Right renal pelvis (tissue), 4 donors: ENCODE measurements at places on chromosomes 5 and 9. TPM values are rescaled to one million over a fixed set of nuclear protein-coding genes. Genes with fewer than 3 reads are reported as not detected.

DNA sequence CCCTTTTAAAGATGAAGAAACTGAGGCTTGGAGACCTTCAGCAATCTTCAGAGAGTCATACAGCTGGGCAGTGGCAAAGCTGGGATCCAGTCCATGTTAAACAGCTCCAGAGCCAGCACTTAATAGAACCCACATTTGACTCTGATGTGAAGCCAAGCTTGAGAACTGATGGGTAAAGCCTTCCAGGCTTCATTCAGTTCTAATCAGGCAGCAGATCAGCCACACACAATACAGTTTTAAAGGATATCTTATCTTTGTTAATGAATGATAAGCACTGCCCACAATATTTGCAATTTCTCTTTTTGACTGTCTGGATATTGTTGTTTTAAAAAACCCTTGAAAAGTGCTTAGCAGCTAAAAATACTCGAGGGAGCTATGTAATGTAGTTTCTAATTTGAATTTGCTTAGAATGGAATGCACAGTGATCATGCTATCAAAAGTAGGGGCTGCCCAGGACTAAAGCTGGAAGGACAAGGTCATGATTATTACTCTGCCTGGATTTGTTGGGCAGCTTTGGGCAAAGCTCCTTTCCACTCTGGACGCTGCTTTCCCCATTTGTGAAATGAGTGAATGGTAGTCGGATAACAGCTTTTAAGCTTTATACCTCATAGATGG lies 31.3 kb upstream of the HTR4 start:
- no peak for DNase-seq

GRCh38 chr5:129978270-129978669 lies 74.0 kb downstream of the CHSY3 start:
- DNase-seq, result no peak

Gene IL5
- 0.18 TPM for polyA plus RNA-seq

Gene TAF11L2
- polyA plus RNA-seq, result not detected

GRCh38 chr5:40490464-40491111 lies 189.1 kb upstream of the PTGER4 start:
- no peak for DNase-seq

GRCh38 chr9:36101916-36102741 lies 34.4 kb upstream of the GLIPR2 start:
- no peak for DNase-seq

DNA sequence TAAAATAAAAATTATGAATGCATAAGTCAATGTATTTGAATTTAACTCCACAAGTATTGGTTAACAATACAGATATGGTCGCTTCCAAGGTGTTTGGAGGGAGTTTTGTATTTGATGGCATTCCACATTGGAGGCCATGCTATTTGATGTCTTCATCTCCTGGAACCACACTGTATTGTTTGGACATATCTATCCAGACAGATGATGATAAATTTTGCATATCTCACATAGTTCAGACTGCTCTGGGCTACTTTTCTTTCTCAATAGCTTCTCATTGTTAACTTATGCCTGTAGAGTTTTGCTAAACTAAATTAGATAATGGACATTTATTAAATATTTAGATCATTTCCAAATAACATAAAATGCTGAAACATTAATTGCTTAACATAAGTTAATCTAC lies 58.0 kb downstream of the CDKN2A start:
- DNase-seq, result no peak

Gene LECT2
- polyA plus RNA-seq, result 3.4 TPM

DNA sequence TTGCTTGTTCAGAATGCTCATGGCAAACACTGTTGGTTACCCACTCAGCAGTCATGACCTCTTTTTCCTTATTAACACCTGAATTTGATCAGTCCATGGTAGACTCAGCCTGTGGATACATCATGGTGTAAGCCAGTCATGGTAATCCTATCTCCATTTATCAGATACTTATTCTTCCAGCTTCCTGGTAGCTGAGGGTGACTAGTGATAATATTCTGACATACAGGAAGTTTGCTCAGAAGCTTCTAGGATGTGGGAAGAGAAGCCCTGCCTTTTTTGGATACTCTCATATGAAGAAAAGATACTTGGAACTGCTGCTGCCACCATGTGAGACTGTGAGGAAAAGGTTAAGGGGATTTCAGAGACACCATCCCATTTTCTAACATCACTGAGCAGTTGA lies 7.3 kb downstream of the GDA start:
- no peak for DNase-seq

DNA sequence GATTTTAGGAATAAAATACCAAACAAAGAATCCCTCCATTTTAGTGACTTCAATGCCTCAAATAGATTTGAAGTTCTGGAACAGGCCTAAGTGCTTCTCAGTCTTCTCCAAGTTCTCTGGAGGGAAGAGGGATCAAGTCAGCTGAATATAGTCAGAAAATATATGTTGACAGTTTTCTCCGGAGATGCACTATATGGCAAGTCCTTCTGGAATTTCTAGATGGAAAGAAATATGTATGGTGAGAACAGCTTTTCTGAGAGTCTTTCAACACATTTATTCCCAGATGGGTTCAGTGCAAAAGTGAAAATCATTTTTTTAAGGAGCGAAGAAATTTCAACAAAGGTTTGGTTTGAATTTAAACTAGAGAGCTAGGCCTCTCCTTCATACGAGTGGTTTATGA lies 317.4 kb upstream of the SLC30A5 start:
- no peak for DNase-seq

GRCh38 chr9:83646500-83647239 lies 23.7 kb downstream of the IDNK start:
- DNase-seq, result no peak
